ENCODE measurements at places on chromosomes 13 and 19.

DNA sequence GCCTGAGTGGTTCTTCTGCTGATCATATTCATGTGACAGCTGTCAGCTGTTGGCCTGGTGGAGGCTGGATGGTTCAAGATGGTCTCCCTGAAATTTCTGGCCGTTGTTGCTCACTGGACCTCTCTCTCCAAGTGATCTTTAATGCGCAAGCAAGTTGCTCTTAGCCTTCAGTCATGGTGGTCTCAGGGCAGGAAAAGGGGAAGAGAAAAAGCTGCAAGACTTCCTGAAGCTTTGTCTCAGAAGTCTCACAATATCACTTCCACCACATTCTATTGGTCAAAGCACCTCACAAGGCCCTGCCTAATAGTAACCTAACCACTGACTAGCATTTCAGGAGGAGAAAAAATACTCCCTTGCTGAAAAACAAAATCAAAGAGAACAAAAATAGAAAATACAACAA, 1.6 kb upstream of the ZNF567 start:
- no peak for DNase-seq

GRCh38 chr13:75271846-75272245, 210.1 kb downstream of the TBC1D4 start:
- DNase-seq = no peak

DNA sequence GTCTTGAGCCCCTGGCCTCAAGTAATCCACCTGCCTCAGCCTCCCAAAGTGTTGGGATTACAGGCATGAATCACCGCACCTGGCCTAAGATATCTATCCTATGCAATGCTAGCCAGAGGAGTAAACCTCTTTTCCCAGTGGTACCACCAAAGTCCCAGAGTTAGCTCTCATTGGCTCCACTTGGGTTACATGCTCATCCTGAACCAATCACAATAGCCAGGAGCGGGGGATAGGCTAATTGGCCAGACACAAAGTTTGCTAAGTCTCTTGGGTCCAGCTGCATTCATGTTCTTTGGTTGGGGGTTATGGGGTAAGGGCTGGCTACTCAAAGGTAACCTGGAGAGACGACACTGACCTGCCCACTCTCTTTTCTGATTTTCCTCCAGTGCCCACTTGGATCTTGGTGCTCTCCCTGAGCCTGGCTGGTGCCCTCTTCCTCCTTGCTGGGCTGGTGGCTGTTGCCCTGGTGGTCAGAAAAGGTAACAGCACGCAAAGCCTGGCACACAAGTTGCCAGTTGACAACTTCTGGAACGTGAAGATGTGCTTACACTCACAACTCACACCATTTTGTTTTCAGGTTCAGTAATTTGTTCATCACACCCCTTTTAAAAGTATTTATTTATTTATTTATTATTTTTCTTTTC, 7.8 kb downstream of the C19orf38 start:
- no peak for DNase-seq

DNA sequence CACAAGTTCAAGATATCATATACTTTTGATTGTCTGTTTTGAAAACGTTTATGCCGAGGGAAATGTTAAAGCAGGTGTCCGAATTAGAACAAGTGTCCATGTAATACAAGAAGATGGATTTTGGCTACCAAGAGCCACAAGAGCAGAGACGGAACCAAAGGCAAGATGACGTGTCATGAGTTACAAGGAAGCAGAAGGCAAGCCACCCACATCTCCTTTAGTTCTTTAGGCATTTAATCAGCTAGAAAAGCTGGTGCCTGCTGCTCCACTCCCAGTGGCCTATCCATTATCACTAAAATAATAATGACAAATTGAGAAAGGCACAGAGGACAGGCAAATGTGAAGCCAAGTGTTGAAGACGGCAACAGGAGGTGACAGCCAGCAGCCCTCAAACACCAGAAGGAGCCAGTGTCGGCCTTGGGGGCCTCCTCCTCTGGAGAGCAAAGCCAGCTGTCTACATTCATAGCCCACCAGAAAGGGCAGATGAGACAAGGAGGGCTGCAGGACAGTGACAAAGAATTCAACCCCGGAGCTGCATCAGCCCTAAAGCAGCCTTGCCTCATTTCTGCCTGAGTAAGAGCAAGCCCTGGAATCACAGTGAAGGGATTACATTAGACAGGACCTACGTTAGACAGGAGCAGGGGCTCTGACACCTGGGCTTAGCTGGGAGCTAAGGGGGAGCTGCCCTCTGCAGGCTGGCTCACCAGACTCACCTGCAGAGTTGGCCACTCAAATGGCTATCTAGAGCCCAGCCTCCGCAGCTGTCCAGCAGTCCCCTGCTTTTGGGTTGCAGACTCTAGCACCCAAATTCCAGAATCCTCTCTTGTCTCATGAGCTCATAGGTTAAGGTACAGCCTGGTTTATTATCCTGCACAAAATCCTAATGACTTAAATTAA, 569.9 kb downstream of the UQCRFS1 start:
- DNase-seq = no peak

DNA sequence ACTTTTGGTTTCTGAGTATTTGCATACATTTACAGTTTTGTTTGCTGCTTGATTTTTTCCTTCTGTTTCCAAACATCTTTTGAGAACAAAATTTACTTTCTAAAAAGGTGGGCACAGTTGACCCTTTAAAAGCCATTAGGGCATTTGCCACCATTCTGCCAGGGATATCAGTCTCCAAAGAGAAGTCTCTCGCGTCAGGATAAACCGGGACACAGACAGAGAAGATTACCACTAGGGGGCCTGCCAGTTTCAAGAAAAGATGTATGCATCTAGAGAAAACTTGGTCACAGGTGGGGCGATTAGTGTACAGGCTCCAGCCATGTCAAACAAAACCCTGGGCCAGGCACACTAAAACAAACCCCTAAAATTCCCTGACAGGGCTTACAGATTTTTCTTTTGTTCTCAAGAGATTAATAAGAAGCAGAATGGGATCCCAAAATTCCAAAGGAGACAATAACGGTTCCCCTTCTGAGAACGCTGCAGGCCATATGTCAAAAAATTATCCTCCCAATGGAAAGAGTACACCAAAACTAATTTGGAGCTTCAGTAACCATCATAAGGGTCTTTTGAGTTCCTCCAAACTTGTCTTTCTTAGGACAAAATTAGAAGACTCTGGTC, 10.7 kb upstream of the PABPC3 start:
- DNase-seq = no peak

GRCh38 chr13:112686987-112687386, 2.9 kb upstream of the ATP11A start:
- DNase-seq = no peak

- DNase-seq = no peak
Observed at GRCh38 chr19:28396287-28396831, 816.6 kb downstream of the UQCRFS1 start.

DNA sequence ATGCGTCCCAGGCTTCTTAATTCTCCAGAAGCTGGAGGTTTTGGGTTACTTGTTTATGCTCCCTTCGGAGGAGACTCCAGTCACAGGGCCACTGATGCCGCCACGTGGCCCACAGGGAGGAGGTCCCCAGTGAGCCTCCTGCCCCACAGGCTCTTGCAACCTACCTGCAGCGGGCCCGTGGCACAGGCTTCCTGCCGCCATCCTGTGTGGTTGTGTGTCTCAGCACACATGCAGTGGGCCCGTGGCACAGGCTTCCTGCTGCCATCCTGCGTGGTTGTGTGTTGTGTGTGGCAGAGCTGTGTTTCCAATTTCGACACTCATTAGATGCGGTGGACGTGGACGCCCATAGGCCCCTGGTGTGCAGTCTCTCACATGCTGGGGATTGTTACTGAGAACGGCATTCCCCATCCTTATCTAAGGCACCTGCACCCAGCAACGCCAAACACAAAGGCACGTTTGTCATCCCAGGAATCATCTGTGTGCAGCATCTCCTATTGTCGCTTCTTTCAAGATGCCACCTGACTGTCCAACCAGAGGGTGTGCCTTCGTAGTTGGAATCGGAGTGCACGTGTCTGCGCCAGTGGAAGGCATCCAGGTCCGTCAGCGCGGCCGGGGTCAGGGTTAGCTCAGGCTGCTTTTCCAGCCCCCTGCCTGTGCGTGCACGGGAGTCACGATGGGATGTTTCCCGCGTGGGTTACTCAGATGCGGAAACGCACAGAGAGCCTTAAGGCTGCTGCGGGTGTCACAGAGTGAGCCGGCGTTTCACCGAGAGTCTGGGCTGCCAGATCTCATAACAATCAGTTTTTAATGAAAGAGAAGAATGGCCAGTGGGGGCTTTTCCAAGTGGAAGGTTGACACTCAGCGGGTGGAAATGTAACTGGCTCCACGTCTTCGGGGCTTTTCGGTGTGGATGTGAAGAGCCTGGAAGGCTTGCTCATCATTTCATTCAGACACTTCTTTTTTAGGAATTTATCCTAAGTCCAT, 119.8 kb downstream of the ATP11A start:
- no peak for DNase-seq

DNA sequence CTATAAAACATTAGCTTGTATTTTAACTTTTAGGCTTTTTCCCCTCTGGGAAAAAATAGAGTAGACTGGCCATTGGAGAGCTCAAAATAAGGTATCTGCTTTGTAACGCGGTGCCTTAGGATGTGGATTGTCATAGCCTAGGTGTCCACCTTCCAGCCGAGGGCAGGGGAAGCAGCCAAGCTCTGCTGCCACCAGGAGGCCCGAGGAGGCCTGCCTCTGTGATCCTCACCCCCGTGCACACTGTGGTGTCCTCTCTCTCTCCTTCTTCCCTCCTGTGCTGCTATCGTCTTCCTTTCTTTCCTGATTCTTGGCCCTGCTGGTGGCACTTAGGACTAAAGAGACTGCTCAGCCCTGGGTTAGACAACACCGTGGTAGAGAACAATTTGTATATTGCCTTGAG, 11.3 kb downstream of the HNRNPM start:
- DNase-seq = no peak

DNA sequence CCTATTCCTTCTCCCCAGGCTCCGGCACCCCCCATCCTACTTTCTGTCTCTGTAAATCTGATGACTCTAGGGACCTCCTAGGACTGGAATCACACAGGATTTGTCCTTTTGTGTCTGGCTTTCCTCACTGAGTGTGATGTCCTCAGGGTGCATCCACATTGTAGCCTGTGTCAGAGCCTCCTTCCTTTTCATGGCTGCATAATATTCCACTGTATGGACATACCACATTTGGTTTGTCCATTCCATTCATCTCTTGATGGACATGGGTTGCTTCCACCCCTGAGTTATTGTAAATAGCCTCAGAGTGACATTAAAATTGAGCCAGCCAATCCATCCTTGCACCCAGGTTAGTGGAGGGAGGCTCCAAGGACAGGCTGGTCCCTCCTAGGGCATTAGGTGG, 22.8 kb upstream of the NMRK2 start:
- no peak for DNase-seq

- no peak for DNase-seq
Observed at GRCh38 chr13:32025730-32026129, 5.8 kb upstream of the FRY start.

Measured in memory B cell (primary cell).